ENCODE measurements at places on chromosomes 2 and 18.

GRCh38 chr2:156037482-156037881 is 295.0 kb downstream of the NR4A2 start:
- no peak for DNase-seq

- DNase-seq, result no peak
These were observed 136.9 kb downstream of the CDH20 start for GRCh38 chr18:61470031-61470674.

DNA sequence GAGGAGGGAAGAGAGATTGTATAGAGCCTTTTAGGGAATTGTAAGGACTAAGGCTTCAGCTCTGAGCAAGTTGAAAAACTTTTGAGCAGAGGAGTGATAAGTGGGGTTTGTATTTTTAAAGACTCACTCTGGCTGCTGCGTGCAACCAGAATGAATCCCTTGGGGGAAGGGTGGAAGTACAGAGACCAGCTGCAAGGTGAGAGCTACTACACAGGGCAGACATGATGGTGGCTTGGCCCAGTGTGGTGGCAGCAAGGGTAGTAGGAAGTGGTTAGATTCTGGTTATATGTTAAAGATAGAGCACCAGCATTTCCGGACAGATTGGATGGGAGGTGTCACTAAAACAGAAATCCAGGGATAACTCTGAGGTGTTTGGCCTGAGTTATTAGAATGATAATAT is 10.1 kb upstream of the SESTD1 start:
- DNase-seq, result no peak

- DNase-seq, result no peak
These were observed 523.1 kb upstream of the FSIP2 start for GRCh38 chr2:185215497-185215896.

- DNase-seq, result no peak
These were observed 1.7 kb upstream of the PRKD3 start for GRCh38 chr2:37326285-37326684.

DNA sequence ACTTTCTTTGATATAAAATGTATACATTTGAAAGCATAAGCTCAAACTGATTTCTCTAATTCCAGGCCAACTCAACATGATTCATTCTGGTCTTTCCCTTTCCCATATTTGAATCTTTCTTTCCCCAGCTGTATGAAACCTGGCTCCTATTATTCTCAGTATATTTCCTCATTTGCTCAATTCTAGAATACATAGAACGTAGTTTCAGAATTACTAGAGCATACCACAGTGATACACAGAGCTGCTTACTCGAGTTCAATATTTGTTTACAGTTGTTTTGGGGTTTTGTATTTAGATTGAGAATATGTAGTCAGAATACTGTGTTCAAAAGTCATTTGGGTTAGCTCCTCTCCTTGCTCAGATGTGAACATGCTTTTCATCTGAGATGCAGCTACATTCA is 43.0 kb downstream of the TNFRSF11A start:
- no peak for DNase-seq

DNA sequence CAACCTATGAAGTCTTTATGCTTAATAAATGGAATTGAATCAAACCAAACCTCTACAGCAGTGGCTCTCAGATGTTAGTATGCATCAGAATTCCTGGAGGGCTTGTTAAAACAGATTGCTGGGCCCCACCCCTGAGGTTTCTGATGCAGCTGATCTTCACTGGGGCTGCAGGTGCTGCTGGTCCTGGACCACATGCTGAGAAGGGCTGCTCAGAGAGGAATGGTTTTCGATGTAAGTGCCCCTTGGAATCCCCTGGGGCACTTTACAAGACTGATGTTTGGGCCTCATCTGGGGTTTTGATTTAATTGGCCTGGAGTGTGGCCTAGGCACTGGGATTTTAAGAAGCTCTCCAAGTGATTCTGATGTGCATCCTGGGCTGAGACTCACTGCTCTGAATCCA is 403.8 kb upstream of the HS6ST1 start:
- DNase-seq, result no peak

DNA sequence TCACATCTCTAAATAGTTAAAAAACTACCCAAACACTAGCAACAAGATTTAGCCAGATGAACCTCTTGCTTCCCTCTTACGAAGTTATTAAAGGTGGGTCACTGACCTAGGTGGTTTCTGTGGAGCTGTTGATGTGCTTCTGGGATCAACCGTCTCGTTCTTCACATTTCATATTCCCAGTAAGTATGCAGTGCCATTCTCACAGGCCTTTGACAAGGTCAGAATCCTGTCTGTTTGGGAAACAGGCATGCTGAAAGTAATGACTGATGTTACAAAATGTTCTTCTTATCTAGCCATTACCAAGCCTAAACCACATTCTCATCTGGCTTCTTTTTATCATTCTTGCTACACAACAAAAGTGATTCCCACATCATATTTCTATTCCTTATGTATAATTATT is 70.3 kb downstream of the WDR7 start:
- DNase-seq, result no peak

- DNase-seq, result no peak
These were observed 431.8 kb upstream of the MC4R start for GRCh38 chr18:60804415-60804814.

DNA sequence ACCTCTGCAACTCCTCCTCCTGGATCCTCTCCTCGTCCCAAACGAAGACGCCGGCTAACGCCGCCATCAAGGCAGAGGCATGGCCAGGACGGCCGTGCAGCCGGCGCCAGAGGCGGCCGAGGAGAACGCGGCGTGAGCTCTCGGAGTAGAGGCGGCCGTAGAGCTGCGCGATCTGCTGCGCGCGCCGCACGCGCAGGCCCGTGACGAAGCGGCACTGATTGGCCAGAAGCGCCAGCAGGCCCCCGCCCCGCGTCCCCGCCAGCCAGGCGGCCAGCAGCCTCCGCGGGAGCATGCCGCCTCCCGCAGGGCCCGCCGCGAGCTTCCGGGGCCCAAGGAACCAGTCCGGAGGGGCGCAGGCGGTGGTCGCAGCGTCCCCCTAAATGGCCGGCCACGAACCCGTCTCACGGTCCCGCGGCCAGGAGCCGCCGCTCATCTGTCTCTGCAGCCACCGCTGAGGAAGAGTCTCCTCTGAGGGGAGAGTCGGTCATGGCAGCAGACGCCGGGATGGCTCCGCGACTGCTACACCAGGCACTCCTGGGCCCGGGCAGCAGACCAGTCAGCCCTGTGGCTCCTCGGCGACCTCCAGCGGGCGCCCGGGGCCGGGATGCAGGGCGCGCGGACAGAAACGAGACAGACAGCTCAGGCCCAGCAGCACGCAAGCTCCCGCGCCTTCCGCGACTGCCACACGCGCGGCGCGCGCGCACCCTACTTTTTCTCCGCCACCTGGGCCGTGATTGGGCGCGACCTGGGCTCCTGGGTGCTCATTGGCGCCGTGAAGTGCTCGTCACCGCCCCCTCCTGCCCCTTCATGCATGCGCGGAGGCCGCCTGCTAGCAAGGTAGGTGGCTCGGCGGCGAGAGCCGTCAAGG is at the start of gene STARD7:
Gene STARD7 (minus strand): TSS at position 685 of the 868 bp plus-strand sequence. CDS start 393 bp downstream, at position 292.
- DNase-seq, result peak; percentile 98

- DNase-seq, result no peak
These were observed 33.0 kb downstream of the COMMD1 start for GRCh38 chr2:61938511-61938910.

DNA sequence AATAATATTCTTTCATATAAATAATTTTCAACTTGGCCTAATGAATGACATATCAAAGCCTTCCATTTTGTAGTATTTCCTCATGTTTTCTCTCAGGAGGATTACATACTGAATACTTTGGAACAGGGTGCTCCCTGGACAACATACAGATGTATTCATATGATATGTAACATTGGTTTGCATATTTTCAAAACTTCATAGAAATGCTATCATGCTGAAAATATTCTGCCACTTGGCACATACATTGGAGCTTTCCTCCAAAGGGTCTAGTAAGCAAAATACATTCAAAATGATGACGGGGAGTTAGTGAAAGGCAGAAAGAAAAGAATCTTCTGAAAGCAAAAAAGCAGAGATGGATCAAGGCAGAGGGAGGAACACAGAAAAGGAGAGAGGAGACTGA is 38.1 kb upstream of the RTN4 start:
- DNase-seq, result no peak

- no peak for DNase-seq
These were observed at the start of gene CAPN14 for GRCh38 chr2:31217465-31218200. CAPN14 (minus strand) TSS chr2:31217515; CDS start chr2:31205447, 12,068 bp downstream.

- no peak for DNase-seq
These were observed 871.9 kb upstream of the FSHR start for GRCh38 chr2:50026236-50026635.

GRCh38 chr2:21268197-21268877 is 144.6 kb downstream of the TDRD15 start:
- DNase-seq, result no peak

- DNase-seq, result no peak
These were observed 54.1 kb upstream of the EPB41L5 start for GRCh38 chr2:119958670-119959268.

GRCh38 chr2:216838151-216838550 is 21.7 kb downstream of the TNP1 start:
- DNase-seq, result no peak

DNA sequence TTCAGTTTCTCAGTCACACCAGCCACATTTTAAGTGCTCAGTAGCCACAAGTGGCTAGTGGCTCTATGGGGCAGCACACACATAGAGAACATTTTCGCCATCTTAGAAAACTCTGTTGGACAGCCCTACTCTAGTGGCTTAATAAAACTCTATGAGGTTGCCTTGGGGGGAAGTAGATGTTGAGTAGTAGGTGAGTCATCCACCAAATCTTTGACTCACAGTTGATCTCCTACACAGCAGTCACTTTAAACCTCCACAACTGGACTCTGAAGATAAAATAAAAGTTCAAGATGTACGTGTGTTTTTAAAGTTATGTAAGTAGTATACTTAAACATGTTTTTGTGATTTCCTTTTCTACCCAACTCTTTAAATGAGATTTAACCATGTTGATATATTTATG is 379.0 kb downstream of the SETBP1 start:
- DNase-seq, result no peak

GRCh38 chr18:9038277-9038871 is 64.1 kb upstream of the NDUFV2 start:
- no peak for DNase-seq

DNA sequence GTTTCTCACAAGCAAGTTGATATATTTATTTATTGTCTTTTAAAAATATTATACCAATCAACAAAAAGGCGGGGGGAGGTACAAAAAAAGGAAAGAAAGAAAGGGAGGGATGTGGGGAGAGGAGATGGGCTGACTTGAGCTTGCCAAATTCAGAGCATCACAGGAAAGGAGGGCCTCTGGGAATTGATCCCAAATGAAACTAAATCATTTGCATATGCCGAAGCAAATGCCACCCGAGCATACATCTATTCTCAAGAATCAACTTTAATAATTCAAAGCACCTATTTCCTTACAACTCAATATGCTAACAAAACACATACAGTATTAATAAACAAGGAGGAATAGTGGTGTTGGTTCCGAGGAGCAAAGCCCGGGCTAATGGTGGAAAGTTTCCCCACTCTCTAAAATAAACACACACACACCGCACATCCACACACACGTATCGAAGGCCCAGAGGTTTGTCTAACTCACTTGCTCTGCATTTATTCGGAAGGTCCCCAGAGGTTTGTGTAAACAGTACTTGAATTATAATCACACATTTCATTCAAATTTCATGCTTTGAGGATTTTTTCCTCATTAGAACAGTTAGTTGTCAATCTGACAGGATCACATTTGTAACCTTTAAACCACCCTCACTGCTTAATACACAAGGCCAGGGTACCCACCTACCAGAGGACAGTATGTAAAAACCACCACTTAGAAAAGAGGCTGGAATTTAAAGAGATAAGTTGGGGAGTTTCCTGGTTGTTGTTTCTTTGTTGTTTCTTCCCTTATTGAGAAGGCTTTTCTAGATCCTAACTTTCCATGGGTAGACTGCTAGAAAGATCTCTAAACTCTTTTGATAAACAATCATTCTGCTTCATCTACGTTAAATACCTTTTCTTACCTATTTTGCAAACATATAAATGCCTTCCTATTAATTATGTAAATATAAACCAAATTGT is 264.7 kb downstream of the TCF4 start:
- DNase-seq, result no peak

DNA sequence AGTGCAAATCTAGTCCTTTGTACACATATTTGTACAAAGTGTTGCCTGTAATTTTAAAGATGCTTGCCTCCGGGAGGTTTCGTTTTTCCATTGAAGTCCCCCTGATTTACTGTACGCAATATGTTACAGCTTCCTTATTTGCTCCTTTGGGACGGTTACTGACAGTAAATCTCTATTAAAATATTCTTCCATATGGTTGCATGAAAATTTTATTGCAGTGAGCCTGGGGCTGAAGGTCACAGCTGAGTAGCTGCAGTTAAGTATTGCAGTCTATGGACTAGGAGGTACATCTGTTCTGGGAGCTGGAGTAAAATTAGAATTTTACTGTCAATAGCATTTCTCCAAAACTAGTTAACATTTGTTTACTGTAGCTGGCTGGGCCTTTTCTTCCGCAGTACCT is 119.2 kb downstream of the ETAA1 start:
- no peak for DNase-seq

- no peak for DNase-seq
These were observed 100.8 kb downstream of the EPC2 start for GRCh38 chr2:148745151-148745851.

GRCh38 chr2:239830121-239831000 is 194.8 kb downstream of the NDUFA10 start:
- no peak for DNase-seq

GRCh38 chr2:195026261-195026660 is 630.8 kb upstream of the SLC39A10 start:
- DNase-seq, result no peak

- DNase-seq, result no peak
These were observed 7.0 kb upstream of the CIDEA start for GRCh38 chr18:12246849-12247808.

DNA sequence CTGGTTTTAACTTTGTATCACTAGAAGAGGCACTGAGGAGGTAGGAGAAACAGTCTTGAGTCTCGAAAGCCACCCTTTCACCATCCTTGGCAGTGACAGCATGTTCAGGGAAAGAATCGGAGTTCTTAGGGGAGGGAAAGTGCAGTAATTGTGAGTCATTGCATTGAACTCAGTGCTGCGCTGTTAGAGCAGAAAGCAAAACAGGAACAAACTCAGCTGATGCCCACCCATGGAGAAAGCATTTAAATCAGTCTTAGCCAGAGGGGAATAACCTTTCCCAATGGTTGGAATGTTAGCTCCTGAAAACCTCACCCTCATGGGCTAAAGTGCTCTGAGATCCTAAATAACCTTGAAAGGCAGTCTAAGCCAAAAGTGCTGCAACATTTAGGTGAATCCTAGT is 845.6 kb upstream of the CNTNAP5 start:
- no peak for DNase-seq
